ENCODE measurements at places on chromosomes 4 and X.

DNA sequence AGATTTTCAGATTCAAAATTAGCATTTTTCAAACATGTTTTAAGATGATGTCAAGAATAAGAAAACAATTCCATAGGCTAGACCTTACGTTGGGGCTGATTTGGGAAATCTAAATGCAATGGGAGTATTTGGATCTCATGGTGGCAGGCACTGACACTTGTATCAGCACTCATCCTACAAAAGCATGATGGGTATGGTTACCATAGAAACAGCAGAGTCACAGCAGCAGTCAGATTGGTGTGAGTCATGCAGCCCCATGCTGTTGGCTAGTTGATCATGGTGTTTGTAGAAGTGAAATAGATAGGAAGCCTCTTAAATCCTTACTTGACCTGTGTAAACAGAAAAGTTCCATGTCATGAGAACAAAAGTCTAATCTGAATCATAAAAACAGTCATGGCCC, 1637.3 kb upstream of the PABPC4L start:
- no peak for DNase-seq

GRCh38 chr4:164706675-164707074, 47.3 kb upstream of the SMIM31 start:
- no peak for DNase-seq

DNA sequence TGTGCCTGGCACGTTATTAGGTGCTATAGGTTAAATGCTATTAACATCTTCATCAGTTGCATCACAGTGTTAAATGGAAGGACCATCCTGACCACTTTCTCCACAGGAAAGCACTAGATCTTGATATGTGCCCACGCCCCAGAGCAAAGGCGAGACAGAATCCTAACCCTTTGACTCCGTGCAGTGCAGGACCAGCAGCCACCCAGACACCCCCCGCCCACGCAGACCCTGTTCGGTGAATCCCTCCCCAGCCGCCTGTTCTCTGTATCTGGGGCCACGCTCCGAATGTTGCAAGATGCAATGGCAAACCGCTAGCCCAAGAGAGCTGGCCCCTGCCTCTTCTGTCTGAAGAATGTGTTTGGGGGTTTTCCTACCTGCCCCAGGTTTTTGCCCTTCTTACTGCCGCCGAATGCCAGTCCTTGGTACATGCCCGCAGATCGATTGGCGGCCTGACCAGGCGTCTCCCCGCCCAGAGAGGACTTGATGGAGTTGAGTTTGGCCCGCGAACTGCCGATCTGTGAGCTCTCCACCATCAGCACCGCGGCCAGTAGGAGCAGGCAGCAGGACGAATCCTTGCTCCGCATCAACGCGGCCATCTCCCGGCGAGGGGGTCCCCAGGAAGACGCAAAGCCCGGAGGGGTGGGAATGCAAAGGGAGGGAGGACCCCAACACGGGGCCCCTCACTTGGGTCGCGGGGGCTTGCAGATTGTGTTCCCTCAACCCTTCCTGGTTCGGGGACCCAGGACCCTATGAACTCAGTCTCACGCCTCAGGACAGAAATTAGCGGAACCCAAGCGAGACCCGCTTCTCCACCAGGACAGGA, 906 bp downstream of the DKK2 start:
- no peak for DNase-seq

DNA sequence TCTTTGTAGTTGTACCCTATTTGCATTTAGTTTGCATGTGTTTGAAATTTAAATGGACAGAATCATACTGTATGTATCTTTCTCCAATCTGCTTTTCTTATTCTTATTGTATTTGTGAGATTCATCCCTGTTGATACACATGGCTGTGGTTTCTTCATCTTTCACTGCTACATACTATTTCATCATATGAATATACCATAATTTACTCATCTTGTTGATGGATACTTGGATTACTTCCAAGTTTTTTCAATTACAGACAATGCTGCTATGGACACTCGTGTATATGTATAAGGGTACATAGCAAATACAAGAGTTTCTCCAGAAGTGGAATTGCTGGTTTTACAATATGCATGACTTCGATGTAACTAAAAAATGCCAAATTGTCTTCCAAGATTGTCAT, 11.8 kb upstream of the KLHL8 start:
- no peak for DNase-seq

- no peak for DNase-seq
Measured at GRCh38 chrX:133956570-133957340, 28.6 kb downstream of the GPC3 start.

DNA sequence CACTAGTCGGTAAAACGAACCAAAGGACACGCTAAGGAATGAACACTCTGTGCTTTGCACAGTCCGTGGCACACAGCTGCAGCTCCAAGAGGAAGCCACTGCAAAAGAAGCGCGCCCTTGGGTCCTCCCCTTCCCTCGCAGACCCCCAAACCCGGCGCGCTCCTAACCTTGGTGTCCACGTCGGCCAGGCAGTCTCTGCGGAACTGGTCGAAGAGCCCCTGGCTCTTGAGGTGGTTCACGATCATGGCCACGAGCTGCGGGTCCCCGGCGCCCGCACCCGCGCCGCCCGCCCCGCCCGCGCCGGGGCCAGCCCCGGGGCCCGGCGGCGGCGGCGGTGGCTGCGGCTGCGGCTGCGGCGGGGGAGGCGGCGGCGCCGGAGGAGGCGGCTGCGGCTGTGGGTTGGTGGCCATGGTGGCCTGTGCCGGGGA, 333 bp downstream of the BOD1L1 start:
- peak; percentile 11 for DNase-seq

DNA sequence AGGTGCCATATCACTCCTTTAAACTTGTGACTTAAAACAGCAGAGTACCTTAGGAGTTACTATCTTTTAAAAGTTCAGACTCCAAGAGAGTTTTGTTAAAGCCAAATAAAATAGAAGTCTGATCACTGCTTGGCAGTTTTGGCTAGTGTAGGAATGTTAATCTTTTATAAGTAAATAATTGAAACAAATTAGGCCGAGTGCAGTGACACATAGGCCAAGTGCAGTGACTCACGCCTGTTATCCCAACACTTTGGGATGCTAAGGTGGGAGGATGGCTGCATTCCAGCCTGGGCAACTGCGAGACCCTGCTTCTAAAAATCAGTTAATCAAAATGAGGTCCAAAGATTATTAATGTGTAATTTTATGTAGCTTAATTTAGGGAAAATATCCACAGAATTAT, 37.2 kb downstream of the WDR44 start:
- DNase-seq: no peak

GRCh38 chr4:36582198-36582597, 300.8 kb downstream of the DTHD1 start:
- DNase-seq: no peak

GRCh38 chr4:33882246-33882990, 2361.9 kb downstream of the ARAP2 start:
- no peak for DNase-seq

GRCh38 chrX:155094468-155095061, 23.3 kb downstream of the BRCC3 start:
- no peak for DNase-seq

DNA sequence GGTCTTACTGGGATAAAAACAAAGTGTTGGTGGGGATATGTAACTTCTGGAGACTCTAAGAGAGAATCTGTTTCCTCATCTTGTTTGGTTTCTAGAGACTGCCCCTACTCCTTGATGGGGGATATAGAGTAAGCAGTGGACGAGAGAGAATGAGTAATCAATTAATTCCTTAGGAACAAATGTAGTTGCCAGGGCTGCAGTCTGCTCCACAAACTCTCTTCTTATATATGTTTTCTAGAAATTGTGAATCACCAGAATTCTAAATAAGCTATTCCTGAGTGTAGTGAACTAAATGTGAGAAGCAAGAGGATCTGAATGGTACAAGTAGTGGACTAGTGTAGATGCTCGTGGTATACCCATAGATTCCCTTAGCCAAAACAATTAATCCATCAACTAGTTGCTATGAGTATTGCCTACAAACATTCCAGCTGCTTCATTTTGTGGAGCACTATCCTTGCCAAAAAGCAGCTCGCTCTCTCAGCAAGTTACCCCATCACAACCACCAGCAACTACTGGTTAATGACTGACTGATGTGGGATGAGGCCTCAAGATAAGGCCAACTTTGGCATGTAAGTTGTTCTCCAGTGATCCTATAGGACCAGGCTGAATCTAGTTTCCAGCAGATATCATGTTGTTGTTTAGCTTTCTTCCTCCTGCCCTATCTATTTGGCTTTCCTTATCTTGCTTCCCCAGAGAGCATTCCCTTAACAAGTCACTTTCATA, 273.0 kb downstream of the SLC7A11 start:
- DNase-seq: no peak

GRCh38 chr4:43607827-43608461, 715.4 kb downstream of the GRXCR1 start:
- DNase-seq: no peak

DNA sequence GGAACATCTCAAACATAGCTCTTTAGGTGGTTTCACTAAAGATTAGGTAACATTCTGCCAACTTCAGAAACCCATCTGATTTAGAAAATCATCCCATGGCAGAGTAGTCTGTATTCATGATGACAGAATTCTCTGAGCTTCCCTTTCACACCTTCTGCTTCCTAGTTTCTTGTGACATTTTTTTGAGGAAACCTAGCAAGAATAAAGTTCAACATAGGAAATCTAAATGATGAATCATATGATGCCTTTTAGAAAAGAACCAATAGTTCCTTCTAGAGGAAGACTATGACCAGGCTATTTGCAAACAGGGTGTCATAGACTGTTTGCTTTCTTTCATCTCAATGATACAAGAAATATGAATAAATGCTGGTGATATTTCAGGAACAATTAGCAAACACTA, 49.8 kb upstream of the CAMK2D start:
- DNase-seq: no peak

GRCh38 chr4:120841580-120841979, 80.9 kb downstream of the PRDM5 start:
- no peak for DNase-seq

- DNase-seq: peak; percentile 9
Measured at GRCh38 chr4:110165382-110166286, 32.8 kb downstream of the ELOVL6 start.

GRCh38 chr4:112517067-112517634, 1.2 kb upstream of the NEUROG2 start:
- DNase-seq: no peak

GRCh38 chrX:105648732-105649131, 173.6 kb upstream of the NRK start:
- DNase-seq: no peak

DNA sequence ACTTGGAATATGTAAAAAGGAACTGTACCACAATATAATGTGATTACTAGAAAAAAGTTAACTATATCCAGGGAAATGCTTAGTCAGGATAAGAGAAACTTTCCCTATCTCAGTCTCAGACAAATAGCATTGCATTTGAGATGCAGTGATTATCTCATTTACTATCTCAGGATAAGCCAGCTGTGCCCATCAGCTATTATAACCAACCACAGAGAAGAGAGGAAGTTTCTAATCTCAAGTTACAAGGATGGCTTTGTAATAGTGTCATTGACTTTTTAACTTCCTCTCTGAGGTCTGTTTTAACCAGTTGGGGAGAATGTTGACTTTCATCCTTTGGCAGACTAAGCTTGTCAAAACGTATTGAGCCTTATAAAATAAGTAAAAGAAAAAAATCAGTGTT, 56.5 kb downstream of the SNX25 start:
- DNase-seq: no peak

- DNase-seq: no peak
Measured at GRCh38 chr4:187577941-187578480, 417.6 kb upstream of the ZFP42 start.

- DNase-seq: no peak
Measured at GRCh38 chr4:155773196-155773800, 14.5 kb downstream of the GUCY1B1 start.

DNA sequence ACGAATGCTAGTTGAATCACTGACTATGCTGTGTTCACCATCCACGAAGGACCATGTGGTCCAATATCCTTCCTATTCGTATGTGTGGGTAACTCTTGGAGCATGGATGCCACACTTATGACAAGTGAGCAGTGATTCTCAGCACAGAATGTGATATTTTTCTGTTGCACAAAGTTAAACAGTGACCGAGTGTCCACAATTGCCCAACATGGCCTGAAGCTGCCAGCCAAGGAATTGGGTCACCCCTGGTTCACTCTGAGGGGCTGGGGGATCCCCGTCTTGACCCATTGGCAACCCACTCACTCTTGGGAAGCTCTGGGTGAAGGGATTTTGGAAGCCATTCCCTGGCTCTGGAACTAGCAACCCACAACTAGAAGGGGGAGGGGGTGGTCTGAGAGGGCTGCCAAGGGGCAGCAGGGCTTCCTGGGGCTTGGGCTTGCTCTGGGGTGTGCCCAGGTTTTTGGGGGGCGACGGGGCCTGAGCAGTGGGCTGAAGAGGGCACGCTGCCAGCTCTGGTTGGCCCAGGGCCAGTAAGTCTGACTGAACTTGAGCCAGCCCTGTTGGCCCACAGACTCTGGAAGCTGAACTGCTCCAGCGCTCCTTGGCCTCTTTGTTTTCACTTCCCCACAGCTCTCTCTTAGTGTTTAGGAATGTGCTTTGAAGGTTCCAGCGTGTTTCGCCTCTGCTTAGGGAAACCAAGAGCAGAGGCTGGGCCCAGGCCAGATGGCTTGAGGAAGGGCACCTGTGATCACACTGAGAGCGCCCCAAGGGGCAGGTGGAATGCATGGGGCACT, 43.1 kb upstream of the BCOR start:
- DNase-seq: no peak

DNA sequence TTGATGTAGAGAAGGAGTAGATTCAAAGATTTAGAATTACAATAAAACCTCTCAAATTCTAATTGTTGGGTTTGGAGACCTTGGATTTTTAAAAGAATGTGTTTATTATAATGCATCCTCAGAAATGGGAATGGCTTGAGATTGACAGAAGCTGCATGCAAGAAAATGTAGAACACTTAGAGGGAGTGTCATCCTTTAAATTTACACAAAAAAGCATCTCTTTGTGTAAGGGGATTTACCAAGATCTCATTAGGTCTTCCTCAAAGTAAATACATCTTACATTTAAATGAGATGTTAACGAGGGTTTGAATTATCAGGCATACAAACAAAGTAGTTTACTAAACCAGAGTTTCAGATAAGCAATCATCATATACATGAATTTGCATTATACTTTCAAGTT, 615.0 kb downstream of the FAM133A start:
- no peak for DNase-seq

DNA sequence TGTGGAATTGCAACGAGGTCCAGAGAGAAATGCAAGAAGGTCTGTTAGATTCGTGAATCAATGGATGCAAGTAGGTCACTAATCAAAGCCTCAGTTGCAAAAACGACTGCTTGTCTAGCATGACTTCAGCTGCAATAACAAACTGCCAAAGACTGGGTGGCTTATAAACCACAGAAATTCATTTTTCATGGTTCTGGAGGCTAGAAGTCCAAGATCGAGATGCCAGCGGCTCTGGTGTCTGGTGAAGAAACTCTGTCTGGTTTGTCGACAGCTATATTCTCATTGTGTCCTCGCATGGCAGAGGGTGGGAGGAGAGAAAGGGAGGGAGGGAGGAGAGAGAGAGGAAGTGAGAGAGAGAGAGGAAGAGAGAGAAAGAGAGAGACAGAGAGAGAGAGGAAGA, 114.7 kb downstream of the MXRA5 start:
- no peak for DNase-seq

GRCh38 chr4:145390571-145390970, 91.1 kb upstream of the SMAD1 start:
- DNase-seq: no peak

All from activated CD8-positive, alpha-beta memory T cell treated with anti-CD3 and anti-CD28 coated beads for 48 hours (primary cell).